Activated naive CD4-positive, alpha-beta T cell treated with Interleukin-2 at 50 U/mL for 16 hours (primary cell): ENCODE measurements at places on chromosomes 7 and 10.

DNA sequence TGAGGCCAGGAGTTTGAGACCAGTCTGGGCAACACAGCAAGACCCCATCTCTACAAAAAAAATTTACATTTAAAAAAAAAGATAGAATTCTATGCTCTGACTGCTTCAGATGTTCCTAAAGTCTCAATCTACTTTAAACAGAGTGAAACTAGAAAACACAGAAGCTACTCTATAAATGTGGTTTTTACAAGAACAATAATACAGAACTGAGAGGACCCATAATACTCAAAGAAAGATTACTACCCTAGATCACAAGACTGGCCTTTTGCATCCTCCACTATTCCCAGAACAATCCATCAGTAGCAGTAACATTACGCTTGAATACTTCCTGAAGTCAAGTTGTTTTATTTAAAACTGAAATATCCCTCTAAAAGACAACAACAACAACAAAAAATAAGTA is 119.4 kb downstream of the ZFAND4 start:
- no peak for DNase-seq

GRCh38 chr7:151248346-151249033 is at the start of gene SMARCD3:
Gene SMARCD3, minus strand, starts transcription at chr7:151248694. Its CDS starts 132 bp downstream, at chr7:151248562.
- DNase-seq, result peak; percentile 51

- no peak for DNase-seq
Observed at GRCh38 chr10:69480068-69480412, 28.8 kb downstream of the TSPAN15 start.

DNA sequence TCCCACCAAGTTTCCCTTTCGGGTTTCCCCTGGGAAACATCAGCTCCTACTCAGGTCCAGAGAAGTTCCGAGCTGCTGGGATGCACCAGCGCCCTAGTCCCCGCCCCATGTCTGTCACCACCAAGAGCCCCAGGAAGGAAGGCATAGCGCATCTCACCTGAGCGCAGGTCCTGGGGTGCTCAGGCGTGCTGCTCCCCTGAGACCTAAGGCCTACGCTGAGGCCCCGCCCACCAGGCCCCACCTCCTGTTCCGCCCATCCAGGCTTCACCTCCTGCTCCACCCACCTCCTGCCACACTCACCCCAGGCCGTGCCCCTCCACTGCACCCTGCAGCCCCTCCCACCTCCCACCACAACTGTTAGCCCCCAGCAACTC is 1.2 kb upstream of the TFR2 start:
- DNase-seq, result peak; percentile 11

- no peak for DNase-seq
Observed at GRCh38 chr7:130989101-130989795, 255.2 kb upstream of the KLF14 start.

GRCh38 chr10:60967854-60968484 is 24.0 kb upstream of the RHOBTB1 start:
- peak; percentile 19 for DNase-seq

- no peak for DNase-seq
Observed at GRCh38 chr7:75987026-75987804, 7.2 kb downstream of the TMEM120A start.

DNA sequence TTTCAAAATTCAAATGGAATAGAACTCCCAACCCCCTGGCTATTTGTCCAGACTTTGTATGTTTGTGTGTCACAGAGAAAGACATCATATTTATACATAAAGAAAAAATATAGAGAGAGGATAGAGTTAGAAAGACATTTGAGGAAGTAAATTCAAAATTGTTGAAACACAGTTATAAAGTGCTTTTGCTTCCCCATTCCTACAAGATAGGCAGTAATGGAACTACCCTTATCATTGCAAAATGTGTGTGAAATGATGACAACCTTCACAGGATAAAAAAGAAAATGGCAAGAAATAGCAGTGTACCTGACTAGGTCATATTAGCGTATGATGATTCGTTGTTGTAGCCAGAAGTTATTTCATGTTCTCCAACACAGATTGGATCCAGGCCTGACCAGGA is 63.1 kb downstream of the FZD1 start:
- DNase-seq, result no peak

DNA sequence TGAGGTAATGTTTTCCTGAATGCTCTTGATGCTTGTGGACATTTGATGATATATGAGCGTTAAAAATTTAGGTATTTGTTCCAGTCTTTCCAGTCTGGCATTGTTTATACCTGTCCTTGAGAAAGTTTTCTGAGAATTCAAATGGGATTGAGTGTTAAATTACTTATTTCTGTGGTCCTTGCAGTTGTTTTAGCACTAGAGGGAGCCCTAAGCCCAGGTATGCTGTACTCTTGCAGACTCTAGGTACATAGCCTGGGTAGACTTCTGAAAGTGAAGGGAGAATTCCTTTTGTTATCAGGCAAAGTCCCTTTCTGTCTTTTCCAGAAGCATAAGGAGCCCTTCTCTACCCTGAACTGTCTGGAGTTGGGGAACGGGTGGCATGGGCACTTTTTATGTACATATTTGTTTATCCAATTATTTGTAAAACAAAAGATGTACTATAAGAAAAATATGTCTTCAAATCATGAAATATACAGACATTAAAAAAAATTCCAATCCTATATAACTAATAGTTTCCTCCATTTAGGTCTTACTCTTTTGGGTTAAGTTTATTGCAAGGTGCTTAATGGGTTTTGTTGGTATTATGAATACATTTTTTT is 262.1 kb downstream of the ATRNL1 start:
- DNase-seq, result no peak

DNA sequence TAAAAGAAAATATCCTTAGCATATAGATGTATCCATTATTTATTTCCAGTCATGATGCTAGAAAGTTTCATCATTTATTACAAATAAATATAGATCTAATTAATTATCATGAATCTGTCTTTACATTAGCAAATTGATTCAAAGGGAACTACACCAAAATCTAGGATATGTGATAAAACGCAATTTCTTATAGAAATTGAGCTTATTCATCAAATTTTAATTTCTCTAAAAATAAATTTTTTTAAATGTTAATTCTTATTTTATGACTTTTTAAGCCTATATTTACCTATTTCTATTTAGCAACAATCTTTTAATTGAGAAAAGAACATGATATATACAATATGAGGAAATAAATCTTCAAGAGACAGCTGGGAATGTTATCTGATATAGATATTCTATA is 34.0 kb upstream of the ING3 start:
- DNase-seq, result no peak

DNA sequence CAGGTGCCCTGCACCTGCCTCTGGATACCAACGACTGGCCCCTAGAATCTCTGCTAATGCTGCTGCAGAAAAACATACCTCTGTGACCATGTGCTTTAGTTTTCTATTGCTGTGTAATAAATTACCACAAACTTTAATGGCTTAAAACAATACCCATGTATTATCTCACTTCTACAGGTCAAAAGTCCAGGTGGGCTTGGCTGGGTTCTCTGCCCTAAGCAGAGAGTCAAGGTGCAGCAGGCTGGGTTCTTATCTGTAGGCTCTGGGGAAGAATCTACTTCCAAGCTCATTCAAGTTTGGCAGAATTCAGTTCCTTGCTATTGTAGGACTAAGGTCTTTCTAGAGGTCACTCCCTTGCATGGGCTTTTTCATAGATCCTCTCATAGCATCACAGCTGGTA is 52.3 kb downstream of the CCDC71L start:
- DNase-seq, result no peak

- no peak for DNase-seq
Observed at GRCh38 chr7:122258971-122259370, 45.6 kb downstream of the FEZF1 start.

- no peak for DNase-seq
Observed at GRCh38 chr10:57919864-57920263, 347.8 kb downstream of the IPMK start.

GRCh38 chr10:61822781-61823230 is 78.7 kb upstream of the ARID5B start:
- no peak for DNase-seq

DNA sequence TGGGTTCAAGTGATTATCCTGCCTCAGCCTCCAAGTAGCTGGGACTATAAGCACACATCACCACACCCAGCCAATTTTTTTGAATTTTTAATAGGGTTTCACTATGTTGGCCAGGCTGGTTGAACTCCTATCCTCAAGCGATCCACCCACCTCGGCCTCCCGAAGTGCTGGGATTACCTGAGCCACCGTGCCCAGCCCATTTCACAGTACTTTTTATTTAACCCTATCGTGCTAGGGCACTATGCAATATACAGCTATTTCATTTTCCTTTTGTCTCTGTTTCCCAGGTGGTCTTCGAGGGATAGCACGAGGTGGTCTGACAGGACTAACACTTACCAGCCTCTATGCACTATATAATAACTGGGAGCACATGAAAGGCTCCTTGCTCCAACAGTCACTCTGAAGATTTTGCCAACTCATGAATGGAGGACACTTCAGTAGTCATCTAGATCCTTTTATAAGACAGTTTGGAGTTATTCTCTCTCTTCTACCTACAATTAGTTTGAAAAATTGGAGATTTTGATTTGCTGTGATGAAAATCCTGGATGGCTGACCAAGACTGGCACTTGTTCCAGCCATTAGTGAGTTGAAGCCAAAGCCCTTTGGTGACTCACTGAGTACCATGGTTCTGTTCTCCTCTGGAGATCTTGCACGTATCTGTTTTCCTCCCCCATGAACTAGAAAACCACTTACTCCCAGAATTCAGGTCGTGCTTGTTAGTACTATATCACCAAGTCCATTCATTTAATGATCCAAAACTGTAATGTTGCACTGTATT is 27.3 kb downstream of the NCOA4 start:
- DNase-seq, result no peak

DNA sequence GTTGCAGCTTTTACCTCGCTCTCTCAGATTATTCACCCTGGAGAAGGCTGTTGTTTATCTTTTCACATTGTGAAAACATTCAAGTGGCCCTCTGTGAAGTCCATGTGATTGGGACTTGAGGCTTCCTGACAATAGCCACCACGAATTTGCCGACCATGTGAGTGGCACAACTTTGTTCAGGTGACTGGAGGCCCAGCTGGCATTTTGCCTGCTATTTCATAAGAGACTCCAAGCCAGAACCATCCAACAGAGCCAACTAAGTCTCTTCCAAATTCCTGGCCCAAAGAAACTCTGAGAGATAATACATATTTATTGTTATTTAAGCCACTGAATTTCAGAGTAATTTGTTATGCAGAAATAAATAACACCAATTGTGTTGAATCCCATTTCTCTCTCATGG is 38.2 kb upstream of the CCSER2 start:
- DNase-seq, result no peak

- DNase-seq, result no peak
Observed at GRCh38 chr10:117797296-117797695, 249.4 kb downstream of the RAB11FIP2 start.

GRCh38 chr10:124742413-124743190 is 1.6 kb downstream of the FAM53B start:
- no peak for DNase-seq

DNA sequence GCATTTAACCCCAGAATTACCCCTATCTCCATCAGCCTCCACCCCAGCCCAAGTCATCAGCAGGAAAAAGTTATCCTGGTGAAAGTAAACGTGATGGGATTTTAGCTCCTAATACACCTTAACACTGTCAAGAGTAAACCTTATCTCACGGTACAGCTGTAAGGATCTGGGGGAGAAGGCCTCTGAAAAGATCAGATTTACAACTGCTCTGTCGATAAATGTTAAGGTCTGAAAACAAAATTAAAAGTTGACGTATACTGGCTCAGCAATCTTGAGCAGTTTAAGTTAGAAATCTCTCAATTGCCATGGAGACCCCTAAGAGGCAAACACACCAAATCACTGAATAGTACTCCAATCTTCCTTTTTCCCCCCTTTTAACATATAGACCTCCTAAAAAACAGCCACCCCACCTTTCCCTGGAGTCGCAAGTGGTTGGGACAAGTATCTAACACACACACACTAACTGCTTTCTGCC is 6.1 kb downstream of the SKAP2 start:
- DNase-seq, result no peak

GRCh38 chr10:7587865-7588188 is 78.9 kb downstream of the ITIH5 start:
- no peak for DNase-seq

GRCh38 chr10:130074639-130075038 is 36.0 kb downstream of the C10orf143 start:
- DNase-seq, result no peak

GRCh38 chr10:18144928-18145327 is 4.7 kb downstream of the CACNB2 start:
- DNase-seq, result no peak

DNA sequence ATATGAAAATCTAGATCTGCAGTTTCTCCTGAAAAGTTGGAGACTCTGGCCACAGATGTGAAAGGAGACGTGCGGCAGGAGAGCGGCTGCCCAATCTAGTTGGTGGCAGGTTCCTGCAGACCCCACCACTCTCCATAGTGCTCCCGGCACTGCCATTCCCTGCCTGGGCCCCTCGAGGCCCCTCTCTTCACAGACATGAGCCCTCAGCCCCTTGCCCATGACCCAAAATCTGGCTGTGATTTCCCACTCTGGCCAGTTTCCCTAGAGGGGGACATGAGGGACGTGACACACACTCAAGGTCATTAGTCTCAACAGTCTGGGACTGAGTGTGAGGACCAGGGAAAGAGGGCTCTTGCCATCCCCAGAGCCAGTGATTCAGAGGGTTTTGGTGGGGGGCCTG is 138.7 kb downstream of the PTPN20 start:
- no peak for DNase-seq

GRCh38 chr10:132544744-132545658 is 7.4 kb downstream of the INPP5A start:
- no peak for DNase-seq

GRCh38 chr7:132972745-132973144 is 109.1 kb downstream of the CHCHD3 start:
- no peak for DNase-seq

- DNase-seq, result no peak
Observed at GRCh38 chr10:70832852-70833528, 17.2 kb downstream of the SGPL1 start.

DNA sequence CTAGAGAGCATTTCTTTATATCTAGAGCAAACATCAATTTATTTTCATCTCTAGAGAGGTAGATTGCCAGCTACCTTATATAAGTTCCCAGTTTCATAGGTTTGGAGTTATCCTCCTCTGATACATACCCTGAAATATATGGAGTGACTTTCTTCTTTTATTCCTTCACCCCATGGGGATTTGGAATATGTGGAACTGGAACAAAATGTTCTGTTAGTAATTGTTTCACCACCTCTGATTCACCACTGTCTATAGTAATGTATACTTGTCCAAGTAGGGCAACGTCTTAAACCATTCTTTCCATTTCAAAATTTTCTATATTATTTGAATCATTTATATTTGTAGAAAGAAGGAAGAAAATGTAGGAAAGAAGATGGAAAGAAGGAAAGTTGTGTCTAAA is 511.2 kb upstream of the KCND2 start:
- DNase-seq, result no peak

DNA sequence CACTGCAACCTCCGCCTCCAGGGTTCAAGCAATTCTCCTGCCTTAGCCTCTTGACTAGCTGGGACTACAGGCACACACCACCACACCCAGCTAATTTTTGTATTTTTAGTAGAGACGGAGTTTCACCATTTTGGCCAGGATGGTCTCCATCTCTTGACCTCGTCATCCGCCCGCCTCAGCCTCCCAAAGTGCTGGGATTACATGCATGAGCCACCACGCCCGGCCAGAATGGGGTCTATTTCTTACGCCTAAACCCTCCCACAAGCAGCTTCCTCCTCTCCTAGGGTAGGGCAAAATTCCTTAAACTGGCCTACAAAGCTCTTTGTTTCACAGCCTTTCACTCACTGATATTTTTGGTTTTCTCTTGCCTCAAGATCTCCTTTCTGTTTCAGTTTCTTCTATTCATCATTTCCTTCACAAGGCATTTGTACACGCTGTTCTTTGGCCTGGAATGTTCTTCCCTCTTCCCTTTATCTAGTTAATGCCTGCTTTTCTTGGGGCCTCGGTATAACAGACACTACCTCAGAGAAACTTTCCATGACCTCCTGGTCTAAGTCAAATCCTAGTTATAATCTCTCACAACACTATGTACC is 6.7 kb downstream of the CPEB3 start:
- DNase-seq, result no peak
